Esophagus squamous epithelium (tissue), 5 donors: ENCODE measurements at places on chromosomes 1 and 21. TPM values are rescaled to one million over a fixed set of nuclear protein-coding genes. Genes with fewer than 3 reads are reported as not detected.
A peak's percentile ranks its signal among the peaks of the same experiment; 100 is the strongest.

GRCh38 chr21:25581582-25581981, 25.7 kb downstream of the MRPL39 start:
- no peak for DNase-seq

DNA sequence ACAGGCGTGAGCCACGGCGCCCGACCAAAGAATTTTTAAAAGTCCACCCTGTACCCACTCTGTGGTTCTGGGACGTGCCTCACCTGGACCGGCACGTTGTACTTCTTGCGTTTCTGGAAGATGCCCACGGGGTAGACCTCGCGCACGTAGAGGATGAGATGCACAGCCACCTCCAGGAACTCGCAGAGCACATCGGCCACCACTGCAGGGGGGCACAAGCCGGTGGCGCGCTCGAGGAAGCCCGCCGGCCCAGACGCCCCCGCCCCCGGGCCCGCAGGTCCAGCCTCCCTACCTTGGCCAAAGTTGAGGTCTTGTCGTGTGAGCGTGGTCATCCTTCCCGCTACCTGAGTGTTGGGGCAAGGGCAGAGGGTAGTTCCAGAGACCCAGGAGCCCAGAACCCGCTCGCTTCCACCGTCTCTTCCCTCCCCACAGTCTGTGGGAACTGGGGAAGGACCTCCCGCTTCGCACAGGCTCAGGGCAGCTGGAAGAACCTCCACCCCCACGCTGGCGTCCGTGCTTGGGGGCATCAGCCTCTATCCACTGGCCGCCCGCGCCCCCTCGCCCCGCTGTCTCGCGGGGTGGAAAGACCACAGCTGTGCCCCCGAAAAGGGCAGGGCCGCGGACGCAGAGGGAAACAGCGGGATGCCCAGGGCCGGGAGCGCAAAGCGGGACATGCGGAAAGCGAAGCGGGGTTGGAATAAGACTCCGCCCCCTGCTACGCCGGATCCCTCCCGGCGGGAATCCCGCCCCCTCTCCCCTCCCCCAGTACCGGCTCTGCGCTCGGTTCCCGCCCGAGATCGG, 478 bp downstream of the MAD2L2 start:
- DNase-seq = no peak

DNA sequence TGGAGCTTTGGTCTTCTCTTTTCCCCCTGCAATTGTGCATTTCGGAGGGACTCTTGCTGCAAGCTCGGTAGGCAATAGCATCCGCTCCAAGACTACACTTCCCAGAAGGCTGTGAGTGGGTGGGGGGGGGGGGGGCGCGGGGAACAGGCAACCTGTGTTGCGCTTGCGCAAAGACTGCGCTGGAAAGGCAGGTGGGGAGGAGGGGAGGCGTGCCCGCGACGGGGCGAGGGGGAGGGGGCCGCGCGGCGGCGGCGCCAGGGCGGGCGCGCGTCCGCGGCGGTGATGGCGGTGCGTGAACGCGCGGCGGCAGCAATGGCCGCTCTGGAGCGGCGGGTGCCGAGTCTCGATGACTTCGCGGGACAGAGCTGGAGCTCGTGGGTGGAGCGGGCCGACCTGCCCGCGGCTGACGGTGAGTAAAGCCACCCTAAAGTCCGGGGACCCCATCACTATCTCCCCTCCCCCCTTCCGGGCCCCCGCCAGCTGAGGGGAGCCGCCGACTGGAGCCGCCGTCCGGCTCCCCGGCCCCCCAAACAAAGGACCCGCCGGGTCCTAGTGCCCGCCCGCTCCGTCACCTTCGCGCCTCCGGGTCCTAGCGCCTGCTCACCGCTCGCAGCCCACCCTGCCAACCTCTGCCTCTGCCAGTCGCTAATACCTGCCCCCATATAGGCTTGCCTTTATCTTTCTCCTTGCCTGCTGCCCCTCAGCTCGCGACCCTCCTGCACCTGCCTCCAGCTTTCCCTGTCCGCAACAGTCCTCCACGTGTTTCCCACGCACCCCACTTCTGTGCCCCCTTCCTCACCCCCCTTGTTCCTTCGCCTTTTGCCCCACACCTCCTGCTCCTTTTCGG, at the start of gene ATXN7L2:
ATXN7L2 (plus strand) TSS at position 234 of the 847 bp plus-strand sequence; CDS start at position 283, 49 bp downstream.
- DNase-seq = peak; percentile 66

GRCh38 chr1:230274254-230274653, 151.9 kb downstream of the PGBD5 start:
- DNase-seq = no peak

GRCh38 chr1:16888860-16889816, 6.6 kb upstream of the RNU1-2 start:
- DNase-seq = no peak

MORC3 gene
- total RNA-seq = 31.9 TPM
